ENCODE measurements at places on chromosomes 1 and 21.
A peak's percentile ranks its signal among the peaks of the same experiment; 100 is the strongest.

GRCh38 chr21:44647222-44647552 lies 973 bp downstream of the KRTAP10-11 start:
- DNase-seq: peak; percentile 42

- no peak for DNase-seq
These were observed at the start of gene PTPRC for GRCh38 chr1:198638894-198639635. TSS of gene PTPRC (plus strand) at chr1:198639040. CDS start at chr1:198639269, 229 bp downstream.

DNA sequence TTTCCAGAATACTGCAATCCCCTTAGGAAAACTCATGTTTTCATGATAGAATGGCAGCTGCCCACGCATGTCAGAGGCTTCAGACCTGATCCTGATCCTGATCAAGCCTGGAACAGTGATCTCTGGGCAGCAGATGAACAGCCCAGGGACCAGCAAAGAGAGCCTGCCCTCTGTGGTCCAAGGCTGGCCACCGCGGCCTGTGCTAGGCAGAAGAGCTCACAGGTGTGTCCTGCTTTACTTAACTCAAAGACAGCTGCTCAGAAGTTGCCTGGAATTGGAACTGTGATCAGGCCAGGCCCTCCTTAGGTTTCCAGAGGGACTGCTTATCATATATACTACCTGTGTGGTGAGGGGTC lies 21.2 kb upstream of the BCAR3 start:
- no peak for DNase-seq

DNA sequence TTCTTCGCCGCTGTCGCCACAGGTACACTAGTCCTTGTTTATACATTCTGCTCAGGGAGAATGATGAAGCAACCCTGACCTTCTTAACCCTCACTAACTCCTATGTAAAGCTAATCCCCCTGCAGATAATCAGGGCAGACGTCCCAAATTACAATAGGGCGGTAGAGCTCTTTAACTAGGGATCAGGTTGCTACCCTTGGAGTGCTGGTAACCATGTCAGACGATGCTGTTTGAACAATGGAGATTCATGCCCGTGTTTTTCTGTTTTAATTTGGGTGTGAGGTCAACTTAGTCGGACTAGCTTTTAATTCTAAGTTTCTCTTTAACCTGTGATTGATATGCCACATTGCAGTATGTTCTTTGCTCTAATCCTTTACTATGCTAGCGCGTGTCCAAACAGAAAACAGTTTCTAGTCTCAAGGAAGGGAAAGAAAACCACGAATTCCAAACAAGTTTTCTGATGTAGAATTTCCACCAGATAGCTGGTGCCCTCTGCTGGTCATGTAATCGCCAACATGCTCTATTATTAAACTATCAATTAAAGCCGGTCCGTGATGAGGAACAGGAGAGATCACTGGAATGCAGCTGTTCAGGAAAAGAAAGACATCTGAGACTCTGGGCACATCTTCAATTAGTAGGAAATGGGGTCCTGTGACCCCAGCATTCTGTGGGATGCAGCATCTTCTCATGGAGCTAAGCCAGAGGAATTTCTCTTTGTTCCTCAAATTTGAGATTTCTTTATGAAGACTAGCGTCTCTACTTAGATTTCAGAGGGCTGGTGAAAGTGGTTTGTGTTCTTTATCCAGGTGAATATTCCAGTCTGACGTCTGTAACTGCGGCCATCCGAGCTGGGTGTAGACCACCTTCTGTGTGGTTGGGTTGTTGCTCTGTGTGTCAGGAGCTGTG lies 18.3 kb upstream of the VAMP3 start:
- DNase-seq: peak; percentile 89

GRCh38 chr21:36208326-36209013 lies 51.8 kb downstream of the DOP1B start:
- no peak for DNase-seq

DNA sequence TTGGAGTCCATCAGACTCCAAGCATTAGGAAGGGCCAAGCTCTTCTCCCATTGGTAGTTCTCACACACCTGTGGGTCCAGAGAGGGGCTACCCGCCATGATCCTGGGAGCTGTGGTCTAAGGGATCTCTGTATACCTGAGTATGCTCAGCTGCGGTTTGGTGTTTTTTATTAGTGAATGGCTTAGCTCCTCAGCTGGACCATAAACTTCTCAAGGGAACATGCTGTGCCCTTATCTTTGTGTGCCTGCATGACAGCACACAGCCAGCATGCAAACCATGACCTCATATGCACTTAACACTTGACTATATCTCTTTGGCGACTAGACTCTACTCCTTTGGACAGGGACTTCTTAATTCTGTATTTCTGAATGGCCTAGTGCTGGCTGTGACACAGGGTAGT lies 94.5 kb downstream of the CD58 start:
- DNase-seq: no peak

DNA sequence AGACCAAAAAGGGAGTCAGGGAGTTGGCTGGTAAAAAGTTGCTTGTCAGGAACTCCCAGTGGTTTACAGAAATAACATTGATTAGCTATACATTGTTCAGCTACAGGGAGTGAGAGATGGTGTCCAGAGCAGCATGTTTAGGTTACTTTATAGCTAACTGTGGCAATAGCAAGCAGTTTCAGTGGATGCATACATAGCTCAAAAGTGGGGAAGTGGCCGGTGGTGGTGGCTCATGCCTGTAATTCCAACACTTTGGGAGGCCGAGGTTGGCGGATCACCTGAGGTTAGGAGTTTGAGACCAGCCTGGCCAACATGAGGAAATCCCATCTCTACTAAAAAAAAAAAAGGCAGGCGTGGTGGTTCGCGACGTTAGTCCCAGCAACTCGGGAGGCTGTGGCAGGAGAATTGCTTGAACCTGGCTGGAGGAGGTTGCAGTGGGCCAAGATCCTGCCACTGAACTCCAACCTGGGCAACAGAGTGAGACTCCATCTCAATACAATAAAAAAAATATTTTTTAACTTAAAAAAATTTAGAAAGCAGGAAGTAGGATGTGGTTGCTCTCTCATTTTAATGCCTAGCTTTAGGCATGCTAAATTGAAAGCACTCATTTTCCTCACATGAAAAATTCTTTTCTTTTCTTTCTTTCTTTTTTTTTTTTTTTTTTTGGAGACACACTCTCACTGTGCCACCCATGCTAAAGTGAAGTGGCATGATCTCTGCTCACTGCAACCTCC lies 109.7 kb downstream of the PPIAL4G start:
- no peak for DNase-seq

DNA sequence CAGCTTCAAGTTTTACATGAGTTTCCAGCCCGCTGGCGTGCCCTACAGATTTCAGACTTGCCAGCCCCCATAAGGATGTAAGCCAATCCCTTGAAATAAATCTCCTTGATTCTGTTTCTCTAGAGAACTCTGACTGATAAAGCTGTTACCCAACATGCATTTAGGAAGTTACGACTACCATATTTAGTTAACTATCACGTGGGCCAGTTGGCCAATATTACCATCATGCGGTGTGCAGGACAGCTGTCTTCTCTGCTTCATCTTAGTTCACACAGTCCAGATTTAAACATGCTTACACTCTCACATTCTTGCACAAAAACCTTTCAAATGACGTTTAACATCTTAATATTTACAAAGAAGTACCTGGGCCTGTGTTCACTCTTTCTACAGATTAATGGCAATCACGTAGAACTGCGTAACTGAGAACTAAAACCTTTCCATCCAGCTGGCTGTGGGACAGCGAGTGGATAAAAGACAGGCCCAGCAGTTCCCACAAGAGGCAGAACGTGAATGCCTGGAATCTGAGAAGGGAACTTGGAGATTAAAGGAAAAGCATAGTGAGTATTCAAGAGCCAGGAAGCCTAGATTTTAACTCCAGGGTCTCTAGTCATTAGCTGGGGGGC lies 20.8 kb downstream of the FAM177B start:
- DNase-seq: no peak

GRCh38 chr1:31381394-31382294 lies 8.8 kb upstream of the FABP3 start:
- no peak for DNase-seq

GRCh38 chr1:212607206-212607912 lies 1.2 kb upstream of the ATF3 start:
- peak; percentile 39 for DNase-seq

- no peak for DNase-seq
These were observed 19.5 kb downstream of the RNF115 start for GRCh38 chr1:145804235-145805045.

GRCh38 chr1:179217943-179218507 lies 11.5 kb downstream of the ABL2 start:
- no peak for DNase-seq

DNA sequence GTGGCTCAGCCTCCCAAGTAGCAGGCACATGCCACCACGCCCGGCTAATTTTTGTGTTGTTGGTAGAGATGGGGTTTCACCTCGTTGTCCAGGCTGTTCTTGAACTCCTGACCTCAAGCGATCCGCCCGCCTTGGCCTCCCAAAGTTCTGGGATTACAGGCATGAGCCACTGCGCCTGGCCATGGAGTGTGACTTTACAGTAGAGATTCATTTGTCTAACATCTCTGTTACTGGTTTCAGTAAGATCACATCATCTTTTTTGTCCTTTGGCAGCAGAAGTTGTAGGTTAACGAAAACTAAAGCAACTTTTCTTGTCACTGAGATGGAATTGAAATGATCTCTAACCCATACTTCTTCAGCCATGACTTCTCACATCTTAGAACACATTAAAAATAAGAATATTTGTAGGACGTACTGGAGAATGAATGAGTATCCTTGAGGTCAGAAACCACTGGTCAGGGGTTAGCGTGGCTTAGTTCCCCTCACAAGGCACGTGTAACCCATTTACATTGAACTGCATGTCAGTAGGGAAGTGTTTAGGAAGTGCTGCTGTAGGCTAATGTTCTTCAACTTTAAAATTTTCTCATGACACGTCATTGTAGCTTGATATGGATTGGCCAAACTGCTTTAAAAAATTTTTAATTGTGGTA lies 75.9 kb downstream of the CAMTA1 start:
- DNase-seq: no peak

GRCh38 chr1:41879617-41880016 lies 39.1 kb downstream of the HIVEP3 start:
- DNase-seq: no peak

DNA sequence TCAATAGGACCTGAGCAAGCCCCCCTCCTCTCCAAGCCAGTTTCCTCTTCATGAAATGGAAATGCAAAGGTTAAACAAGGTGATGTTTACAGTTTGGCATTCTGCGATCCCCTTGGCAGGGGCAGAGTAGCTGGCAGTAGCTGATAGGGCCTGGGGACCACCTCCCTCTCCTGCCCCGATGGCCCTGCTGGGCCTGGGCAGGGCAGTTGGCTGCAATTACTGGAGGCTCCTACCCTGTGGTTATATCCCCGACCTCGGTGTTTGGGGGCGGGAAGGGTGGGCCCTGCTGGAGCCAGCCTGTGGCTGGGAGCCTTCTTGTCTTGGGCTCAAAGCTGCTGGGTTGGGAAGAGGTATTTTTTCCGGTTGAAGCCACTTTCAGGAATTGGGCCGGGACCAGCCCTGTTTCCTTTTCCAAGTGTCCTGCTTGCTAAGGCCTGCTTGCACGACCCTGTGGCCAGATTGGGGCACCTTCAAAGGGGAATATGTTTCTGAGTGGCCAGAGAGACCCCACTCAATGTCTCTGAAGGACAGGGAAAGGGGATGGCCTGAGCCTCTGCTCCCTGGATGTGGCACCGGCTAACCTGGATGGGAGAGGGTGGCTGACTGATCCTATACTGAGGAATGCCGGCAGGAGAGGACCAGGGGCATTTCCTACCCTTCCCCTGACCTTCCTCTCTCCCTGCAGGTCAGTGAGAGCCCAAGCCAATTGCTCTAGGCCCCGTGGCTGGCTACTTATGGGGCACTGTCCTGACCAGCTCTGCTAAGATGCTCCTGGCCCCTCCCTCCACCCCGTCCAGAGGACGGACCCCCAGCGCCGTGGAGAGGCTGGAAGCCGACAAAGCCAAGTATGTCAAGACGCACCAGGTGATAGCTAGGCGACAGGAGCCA lies 1.9 kb downstream of the FAM110D start:
- DNase-seq: no peak

GRCh38 chr1:167676205-167676915 lies 45.4 kb upstream of the MPZL1 start:
- no peak for DNase-seq

GRCh38 chr21:45504021-45504515 lies 38.2 kb downstream of the SLC19A1 start:
- DNase-seq: no peak

- no peak for DNase-seq
These were observed 140.2 kb downstream of the PRDM16 start for GRCh38 chr1:3209201-3209600.

DNA sequence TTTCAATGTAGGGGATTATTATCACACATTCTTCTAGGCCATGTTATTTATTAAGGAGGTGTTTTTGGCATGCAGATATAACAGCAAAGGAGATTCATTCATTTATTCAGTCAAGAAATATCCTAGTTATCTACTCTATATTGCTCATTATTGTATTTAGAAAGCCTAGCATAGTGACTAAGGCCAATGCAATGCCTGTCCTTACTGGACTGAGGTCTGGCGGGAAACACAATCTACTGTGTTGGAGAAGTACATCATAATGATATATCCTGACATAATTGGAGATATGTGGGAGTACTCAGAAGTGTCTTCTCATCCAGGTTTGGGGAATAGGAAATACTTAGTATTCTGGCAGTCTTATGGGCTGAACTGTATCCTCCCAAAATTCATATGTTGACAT lies 421.5 kb upstream of the USP24 start:
- no peak for DNase-seq

GRCh38 chr1:85230305-85230977 lies 29.0 kb downstream of the C1orf52 start:
- DNase-seq: no peak

DNA sequence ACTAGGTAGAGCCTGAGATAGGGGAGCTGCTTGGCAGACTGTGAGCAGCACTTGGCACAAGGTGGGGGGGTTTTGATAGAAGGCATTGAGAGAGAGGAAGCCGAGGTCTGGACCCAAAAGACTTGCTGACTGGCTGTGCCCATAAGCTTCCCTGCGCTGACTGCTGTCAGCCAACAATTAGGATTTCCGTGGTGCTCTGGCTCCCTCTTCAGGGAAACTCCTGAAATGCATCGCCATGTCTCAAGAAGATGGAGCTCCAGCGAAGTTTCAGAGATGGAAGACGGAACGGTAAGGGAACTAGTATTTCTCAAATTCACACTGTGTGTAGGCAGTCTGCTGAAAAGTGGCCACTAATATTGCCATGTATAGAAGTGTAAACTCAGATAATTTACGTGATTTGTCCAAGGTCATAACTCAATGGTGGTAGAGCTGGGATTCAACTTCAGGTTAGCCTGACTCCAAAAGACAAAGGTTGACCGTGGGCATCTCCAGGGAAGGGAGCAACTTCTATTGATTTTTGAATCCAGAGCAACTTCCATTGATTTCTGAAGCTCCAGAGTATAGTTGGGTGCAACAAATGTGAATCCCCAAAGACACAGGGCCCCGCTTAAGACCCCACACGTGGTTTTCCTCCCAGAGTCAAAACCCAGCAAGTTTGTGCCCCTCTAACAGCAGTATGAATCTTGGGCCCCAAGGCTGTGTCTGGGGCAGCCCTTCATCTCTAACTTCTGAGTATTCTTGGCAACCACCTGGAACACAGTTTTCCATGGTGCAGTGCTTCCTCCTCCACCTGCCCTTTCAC lies 44.5 kb upstream of the CRNN start:
- peak; percentile 25 for DNase-seq

- DNase-seq: no peak
These were observed 23.2 kb downstream of the NUAK2 start for GRCh38 chr1:205298191-205298994.
